ENCODE measurements at places on chromosomes 12 and 14.

GRCh38 chr12:49923035-49923644 is 19.4 kb upstream of the FAIM2 start:
- DNase-seq: no peak

GRCh38 chr12:87930033-87930432 is 99.2 kb downstream of the C12orf50 start:
- no peak for DNase-seq

- DNase-seq: no peak
Measured at GRCh38 chr14:58777541-58777979, 139.8 kb downstream of the DACT1 start.

DNA sequence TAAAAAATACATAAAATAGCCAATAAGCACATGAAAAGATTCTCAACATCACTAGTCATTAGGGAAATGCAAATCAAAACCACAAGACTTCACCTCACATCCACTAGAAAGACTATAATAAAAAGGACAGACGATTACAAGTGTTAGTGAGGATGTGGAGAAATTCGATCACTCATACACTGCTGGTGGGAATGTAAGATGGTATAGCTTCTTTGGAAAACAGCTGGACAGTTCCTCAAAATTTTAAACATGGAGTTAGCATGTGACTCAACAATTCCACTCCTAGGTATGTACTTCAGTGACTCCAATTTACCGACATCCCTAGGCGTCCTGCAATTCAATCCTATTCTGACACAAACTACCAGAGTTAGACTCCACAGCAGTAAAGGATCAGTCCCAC is 13.7 kb downstream of the TRIM9 start:
- DNase-seq: no peak

GRCh38 chr12:124357616-124358015 is 62.7 kb downstream of the RFLNA start:
- DNase-seq: no peak

DNA sequence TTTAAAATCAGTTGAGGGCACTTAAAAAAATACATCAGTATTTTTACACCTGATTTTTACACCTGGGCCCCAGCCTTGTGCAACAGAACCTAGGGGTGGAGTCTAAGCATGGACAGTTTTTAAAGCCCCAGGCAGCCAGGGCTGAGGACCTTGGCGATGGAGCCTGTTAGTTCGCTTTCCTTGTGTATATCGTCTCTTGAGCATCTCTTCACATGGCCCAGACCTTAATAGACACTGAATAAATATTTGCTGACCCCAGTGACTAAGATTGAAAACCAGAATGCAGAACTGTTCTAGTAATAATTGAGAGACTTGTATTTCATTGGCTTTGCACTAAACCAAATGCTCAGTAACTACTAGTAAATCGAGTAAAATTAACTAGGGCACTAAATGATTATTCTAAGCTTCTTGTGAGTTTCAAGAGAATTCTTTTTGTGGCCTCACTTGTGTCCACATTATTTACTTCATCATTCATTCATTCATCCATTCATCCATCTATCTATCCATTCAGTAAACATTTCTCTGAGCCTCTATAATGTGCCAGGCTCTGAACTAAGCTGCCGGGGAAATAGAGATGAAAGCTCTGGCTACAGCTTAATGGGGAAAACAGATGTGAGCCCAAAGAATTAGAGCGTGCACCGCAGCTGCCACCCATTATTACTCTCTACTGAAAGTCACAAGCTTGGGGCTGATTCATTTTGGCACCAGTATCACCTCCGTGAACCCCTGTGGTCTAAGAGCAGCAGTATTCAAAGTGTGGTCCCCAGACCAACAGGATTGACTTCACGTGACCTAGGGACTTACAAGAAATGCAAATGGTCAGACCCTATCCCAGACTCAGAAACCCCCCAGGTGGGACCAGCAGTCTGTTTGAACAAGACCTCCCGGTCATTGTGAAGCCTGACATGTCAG is 30.7 kb upstream of the BCL7A start:
- no peak for DNase-seq

- DNase-seq: no peak
Measured at GRCh38 chr12:18703911-18704310, 33.9 kb downstream of the PLCZ1 start.

GRCh38 chr12:43737646-43738045 is 20.9 kb downstream of the PUS7L start:
- no peak for DNase-seq

DNA sequence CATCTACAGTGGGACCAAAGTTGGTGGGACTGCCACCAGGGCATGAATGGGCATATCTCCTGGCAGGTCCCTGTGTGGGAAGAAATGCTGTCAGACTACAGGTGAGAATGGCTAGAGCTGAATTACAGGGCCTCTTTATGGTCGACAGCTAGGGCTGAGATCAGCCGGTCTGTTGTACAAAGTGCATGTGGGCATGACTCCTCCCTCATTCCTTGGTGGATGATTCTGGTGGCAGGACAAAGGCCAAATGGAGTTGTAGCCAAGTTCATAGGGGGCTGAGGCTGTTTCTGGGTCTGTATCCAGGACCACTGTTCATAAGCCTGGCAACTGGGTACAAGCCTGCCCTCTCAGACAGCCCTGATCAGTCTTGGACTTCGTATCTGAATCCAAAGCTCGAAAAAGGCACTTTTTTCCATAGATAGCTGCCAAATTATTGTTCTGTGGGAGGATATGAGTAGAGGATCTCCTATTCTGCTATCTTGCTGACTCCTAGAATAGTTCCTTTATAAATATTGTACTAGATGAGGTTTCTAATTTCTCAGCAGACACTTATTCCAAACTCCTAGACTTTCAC is 460.8 kb downstream of the TMEM117 start:
- no peak for DNase-seq

DNA sequence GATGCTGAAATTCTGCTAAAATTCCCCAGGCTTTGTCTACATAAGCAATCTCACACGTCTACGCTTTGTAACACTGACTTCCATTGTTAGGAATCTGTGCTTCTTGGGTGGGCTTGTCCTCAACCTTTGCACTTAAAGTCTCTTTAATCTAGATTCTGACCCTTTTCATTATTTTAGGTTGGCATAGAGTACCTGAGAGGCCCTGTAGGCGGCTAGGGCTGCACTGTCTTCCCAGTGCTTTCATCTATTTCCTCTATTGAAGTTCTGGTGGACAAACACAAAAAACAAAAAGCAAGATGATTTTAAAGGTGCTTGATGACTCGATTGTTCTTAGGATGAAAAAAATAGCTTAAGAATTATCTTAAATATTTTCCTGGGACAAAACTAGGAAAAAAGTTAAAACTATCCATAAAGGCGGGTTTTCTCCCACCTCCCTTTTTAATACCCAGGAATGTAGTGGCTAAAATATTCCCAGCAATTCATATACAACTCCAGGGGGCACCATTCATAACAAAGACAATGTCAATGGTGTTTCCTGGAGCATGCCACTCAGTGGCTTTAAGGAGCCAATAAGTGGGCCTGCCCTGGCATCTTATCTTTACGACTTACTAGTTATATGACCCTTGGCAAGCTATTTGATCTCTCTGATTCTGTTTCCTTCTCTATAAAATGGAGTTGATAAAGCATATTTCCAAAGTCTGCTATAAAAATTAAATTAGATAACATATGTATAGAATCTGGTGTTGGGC is 197.5 kb downstream of the STXBP6 start:
- no peak for DNase-seq

GRCh38 chr12:42266579-42267230 is 28.7 kb upstream of the YAF2 start:
- no peak for DNase-seq

- no peak for DNase-seq
Measured at GRCh38 chr12:80183939-80184338, 84.6 kb downstream of the OTOGL start.

DNA sequence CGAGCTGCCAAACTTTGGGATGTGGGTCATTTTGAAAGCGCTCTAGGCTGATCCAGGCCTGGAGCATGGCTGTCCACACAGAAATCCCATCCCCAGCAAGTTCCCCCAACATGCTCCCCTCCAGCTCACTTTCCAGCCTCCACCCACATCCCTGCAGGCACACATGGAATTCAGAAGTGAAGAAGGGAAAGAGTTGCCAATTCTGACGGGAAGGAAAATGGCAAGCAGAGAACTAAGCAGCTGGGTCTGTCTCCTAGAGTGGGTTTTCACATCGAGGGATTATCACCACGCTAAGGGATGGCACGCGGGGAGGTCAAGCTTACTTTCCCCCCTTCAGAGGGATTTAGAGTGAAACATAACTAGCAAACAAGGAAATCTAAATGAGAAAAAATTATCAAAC is 142.3 kb downstream of the RIMBP2 start:
- no peak for DNase-seq

- DNase-seq: no peak
Measured at GRCh38 chr12:53338916-53339315, 2.8 kb upstream of the SP7 start.

DNA sequence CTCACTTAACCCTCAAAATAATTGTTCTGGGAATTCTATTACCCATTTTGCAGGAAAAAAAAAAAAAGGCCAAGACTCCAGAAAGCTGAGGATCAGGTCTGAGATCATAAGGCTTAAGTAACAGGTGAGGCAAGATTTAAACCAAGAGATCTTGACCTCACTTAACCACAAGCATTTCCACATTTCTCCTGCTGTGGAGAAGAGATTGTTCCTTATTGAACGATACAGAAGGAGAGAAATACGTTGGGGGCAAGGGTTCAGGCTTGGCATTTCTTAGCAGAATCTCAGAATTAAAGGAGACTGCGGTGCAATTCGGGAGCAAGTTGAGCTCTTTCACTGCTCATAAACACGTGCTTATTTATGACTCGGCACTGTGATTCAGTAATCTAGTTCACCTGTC is 885.3 kb upstream of the TMEM132C start:
- DNase-seq: no peak

GRCh38 chr14:90361865-90362557 is 30.3 kb upstream of the NRDE2 start:
- no peak for DNase-seq

DNA sequence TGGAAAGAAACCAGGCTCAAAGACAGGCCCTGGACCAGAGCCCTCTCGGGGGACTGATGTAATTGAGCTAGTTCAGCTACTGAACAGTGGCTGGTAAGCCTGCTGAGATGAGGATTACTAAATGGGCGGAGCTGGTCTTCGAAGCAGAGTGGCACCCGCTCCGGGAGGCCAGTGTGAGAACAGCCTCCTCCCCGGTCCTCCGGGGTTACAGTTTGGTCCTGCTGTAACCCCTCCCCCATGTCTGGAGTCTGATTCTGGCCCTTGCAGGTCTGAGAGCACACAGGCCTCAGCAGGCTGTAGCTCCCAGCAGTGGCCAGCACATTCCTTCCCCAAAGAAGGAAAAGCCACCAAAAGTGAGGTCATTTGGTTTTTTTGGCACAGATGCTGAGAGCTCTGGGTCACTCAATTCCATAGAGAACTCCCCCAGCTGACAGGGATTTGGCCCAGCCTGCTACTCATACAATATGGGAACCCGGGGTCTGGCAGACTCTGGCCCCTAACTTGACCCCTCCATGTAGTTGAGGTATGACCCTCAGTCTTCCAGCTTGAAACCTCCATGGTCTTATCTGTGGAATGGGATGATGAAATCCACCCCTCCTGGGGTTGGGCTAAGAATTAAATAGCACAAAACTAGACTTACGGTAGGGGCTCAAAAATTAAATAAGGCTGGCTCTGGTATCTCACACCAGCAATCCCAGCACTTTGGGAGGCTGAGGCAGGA is 39.0 kb downstream of the ACTN1 start:
- no peak for DNase-seq

Data from NCI-H1417 treated with DMSO at 0.1 percent for 48 hours (cell line).